Activated naive CD8-positive, alpha-beta T cell treated with anti-CD3 and anti-CD28 coated beads for 36 hours (primary cell): ENCODE measurements at places on chromosomes 1 and 21.

DNA sequence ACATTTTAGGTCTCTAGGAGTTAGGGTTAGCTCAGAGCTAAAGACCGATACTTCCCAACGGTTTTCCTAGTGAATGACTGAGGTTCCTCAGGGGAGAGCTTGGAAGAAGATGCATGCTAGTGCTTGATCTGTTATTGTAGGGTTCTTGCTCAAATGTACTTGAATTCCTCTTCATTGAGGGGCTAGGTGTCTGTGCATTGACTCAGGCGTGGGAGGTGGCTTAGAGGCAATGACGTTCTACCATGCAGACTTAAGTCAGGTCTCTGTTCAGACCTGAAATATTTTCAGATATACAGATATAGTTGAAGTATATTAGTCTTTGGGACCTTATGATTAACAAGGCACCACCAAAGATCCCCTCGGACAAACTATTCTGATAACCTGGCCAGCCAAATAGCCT is 23.5 kb downstream of the S100A10 start:
- DNase-seq, result no peak
- no peaks in the 10 kb centered on the region for H3K36me3 ChIP-seq
- no peak overlapping the region for H3K4me3 ChIP-seq
- H3K4me1 ChIP-seq, result peaks cover 26% of the 10 kb centered on the region
- H3K27me3 ChIP-seq, result peaks cover 5% of the 10 kb centered on the region

DNA sequence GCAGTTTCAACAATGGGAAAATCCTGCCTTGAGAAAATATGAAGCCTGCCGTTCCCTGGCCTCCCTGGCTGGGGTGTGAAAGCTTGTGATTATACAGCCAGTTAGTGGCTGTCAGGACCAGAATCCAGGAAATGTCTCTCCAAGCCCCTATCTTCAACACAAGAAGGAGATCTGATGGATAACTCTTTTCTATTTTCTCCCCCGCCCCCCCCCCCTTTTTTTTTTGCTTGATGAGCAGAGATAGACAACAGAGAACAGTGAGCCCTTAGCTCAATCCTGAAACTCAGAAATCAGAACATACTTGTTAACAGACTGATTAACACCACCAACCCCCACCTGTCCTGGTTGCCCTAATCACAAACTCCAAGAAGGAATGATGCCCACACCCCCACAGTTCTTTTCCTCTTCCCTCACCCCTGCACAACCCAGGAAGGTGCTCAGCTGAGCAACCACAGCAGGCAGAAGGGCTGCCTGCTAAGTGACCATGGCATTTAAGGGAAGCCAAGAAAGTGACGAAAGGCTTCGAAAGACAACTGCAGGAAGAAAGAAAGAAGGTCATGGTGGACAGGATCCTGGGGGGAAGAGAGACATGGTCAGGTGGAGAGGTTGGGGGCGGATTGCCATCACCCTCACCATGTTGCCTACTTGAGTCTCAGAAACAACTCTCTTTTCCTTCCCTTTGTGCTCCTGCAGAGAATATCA is 12.3 kb upstream of the DENND2D start:
- H3K27me3 ChIP-seq, result no peaks in the 10 kb centered on the region
- peak overlapping the region; percentile 46 for H3K4me3 ChIP-seq
- peaks cover 88% of the 10 kb centered on the region for H3K4me1 ChIP-seq
- no peak for DNase-seq

DNA sequence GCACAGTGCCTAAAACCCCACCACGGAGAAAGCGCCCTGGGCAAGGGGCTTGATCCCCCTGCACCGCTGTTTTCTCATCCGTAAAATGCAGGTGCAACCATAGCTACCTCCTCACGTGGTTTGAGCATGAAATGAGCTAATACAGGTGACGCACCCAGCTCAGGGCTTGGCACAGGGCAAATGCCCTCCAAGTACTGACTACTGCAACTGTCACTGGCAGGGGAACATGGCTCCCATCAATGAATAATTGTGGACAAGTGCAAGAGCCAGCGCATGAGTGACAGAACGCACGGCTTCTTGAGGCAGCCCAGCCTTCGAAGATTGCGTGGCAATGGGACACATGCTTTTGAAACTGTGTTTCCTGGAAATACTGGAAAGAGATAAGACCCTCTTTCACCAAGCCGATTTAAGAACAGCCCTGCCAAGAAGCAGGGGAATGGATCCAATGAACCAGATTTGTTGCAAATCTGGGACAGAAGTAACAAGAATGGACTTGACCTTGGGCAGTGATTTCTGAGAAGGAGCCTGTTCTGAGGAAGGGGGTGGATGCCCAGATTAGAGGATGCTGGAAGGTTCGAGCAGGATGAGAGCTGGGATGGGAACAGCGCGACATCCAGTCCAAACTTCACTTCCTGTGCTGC is 92.8 kb upstream of the IFFO2 start:
- H3K4me1 ChIP-seq, result peaks cover 4% of the 10 kb centered on the region
- H3K4me3 ChIP-seq, result no peak overlapping the region
- peaks cover 27% of the 10 kb centered on the region for H3K27me3 ChIP-seq
- no peaks in the 10 kb centered on the region for H3K36me3 ChIP-seq

DNA sequence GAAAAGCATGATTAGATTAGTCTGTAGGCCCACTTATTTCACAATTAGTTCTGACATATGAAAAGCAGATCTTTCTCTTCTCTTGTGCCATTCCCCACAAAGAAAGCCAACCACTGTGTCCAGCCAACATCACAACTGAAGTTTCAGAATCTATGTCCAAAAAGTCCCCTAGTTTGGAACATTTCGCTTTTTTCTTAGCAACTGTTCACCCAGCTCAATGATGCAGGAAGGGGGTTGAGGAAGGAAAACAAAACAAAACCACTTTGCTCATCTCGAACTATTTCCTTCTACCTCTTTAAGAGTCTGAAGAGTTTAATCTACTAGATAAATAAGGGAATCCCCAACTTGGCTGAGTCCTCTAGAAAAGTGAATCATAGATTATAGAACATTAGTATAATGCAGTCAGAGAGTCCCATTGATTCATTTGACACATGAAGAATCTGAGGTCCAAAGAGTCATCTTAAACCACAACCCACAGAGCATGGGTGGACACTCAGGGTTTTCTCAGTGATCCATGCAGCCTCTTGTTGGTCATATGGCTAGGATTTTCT is 159.3 kb upstream of the SGIP1 start:
- H3K4me1 ChIP-seq, result peaks cover 69% of the 10 kb centered on the region
- peaks cover 38% of the 10 kb centered on the region for H3K36me3 ChIP-seq
- peak; percentile 47 for DNase-seq
- no peaks in the 10 kb centered on the region for H3K27me3 ChIP-seq

DNA sequence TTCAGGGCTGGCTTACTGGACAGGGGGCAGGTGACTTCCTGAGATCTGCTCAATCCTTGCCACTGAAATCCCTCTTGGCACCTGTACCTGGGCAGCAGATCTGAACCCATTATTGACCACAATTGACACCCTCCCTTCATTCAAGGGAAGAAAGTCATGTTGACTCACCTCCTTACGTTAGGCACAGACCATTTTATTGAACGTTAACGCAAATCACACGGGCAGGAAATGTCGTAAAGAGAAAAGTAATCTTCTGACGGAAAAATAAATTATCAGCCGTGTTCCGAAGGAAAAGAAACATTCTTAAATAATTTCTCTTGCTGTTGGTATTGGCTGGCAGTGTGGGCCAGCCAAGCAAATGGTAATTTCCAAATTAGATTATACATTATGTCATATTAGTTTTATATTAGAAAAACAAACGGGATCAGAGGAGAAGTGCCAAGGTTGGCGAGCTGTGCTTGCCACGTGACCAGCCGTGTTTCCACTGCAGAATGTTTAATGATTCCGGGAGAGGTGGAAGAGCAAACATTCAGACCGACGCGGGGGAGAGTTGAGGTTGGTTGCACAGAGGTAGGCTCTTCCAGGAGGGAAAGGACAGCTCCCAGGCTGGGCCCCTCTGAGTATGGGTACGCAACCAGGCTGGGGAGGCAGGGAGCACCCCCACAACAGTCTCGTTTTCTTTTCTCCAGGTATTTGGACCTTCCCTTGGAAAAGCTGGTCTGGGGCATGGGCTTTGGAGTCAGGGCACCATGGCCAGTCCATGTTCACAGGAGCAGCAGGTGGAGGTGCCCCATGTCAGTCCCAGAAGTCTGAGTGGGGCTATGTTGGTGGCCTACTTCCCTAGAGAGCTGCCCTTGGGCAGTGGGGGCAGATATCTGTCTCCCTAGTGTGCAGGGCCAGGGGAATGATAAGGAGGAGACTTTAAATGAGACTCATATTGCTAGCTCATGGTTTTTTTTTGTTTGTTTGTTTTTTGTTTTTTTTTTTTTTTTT is 121.1 kb downstream of the FOXD2 start:
- no peak for DNase-seq
- peaks cover 8% of the 10 kb centered on the region for H3K4me1 ChIP-seq
- no peak overlapping the region for H3K4me3 ChIP-seq
- H3K27ac ChIP-seq, result no peak overlapping the region
- H3K27me3 ChIP-seq, result peaks cover 8% of the 10 kb centered on the region

- peaks cover 4% of the 10 kb centered on the region for H3K36me3 ChIP-seq
- no peaks in the 10 kb centered on the region for H3K4me1 ChIP-seq
Observed at GRCh38 chr1:25748531-25749205, 51.3 kb upstream of the SELENON start.

GRCh38 chr1:231694075-231694431 is 67.5 kb downstream of the DISC1 start:
- DNase-seq, result no peak
- no peak overlapping the region for H3K27ac ChIP-seq
- H3K36me3 ChIP-seq, result no peaks in the 10 kb centered on the region
- H3K27me3 ChIP-seq, result no peaks in the 10 kb centered on the region
- no peaks in the 10 kb centered on the region for H3K4me1 ChIP-seq

DNA sequence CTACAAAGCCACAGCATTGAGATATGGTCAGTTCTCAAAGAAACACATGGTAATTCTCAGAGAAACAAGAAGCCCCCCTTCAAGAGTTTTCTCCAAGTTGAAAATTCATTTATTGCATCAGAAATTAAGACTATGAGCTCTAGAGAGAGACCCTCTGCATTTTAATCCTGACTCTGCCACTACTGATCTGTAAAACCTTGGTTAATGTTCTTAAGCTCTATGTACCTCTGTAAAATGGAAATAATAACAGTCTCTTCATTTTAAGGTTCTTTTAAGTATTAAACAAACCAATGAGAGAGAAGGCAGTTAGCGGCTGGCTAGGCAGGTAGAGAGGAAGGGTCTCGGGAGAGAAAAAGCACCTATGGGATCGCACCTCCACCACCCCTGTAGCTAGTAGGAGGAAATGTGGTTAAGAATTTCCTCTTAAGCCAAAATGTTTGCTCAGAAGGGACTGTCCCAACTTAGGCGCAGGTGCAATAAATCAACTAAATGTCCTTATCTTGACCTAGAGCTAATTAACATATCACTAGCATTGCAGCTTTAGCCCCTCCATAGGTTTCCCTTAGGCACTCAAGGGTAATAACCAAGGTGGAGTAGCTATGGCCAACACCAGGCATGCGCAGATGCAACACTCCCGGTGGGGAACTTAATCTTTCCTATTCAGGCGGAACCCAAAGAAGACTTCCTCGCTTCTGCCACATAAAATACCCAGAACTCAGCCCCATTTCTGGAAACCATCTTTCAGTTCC is 1685.4 kb downstream of the MRPL39 start:
- H3K27me3 ChIP-seq, result peaks cover 9% of the 10 kb centered on the region
- H3K27ac ChIP-seq, result peak overlapping the region; percentile 36
- peak; percentile 22 for DNase-seq
- H3K4me3 ChIP-seq, result no peak overlapping the region
- H3K36me3 ChIP-seq, result peaks cover 2% of the 10 kb centered on the region
